ENCODE measurements at places on chromosomes 4 and X. TPM values are rescaled to one million over a fixed set of nuclear protein-coding genes. Genes with fewer than 3 reads are reported as not detected.

The NHS gene
- 1.1 TPM for total RNA-seq

- peaks cover 18% of the 10 kb centered on the region for H3K27me3 ChIP-seq
- no peak overlapping the region for H3K4me3 ChIP-seq
- H3K4me1 ChIP-seq = peaks cover 3% of the 10 kb centered on the region
- no peaks in the 10 kb centered on the region for H3K36me3 ChIP-seq
- H3K27ac ChIP-seq = no peak overlapping the region
Observed at GRCh38 chr4:1166509-1167243, 5.7 kb downstream of the SPON2 start.

- no peaks in the 10 kb centered on the region for H3K27me3 ChIP-seq
- no peaks in the 10 kb centered on the region for H3K4me1 ChIP-seq
- DNase-seq = peak; percentile 10
- no peaks in the 10 kb centered on the region for H3K36me3 ChIP-seq
Observed at GRCh38 chrX:95945528-95945927, 739.1 kb upstream of the DIAPH2 start.

DNA sequence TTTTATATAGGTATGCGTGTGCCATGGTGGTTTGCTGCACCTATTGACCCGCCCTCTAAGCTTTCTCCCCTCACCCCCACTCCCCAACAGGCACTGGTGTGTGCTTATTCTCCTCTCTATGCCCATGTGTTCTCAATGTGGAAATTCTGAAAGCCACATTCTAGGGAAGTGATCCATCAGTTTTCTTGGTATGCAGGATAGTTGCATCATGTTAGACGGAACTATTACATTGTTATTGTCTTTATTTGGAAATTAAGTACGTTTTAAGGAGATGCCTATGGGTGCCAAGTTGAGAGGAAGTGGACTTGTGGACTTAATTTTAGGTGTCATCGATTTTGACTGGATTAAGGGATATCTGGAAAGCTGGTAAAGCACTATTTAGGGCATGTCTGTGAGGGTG lies 204.6 kb downstream of the RBM46 start:
- H3K4me1 ChIP-seq = no peaks in the 10 kb centered on the region
- H3K36me3 ChIP-seq = no peaks in the 10 kb centered on the region
- H3K4me3 ChIP-seq = no peak overlapping the region
- H3K27me3 ChIP-seq = no peaks in the 10 kb centered on the region
- H3K27ac ChIP-seq = no peak overlapping the region

- H3K4me3 ChIP-seq = peak within 1 kb of the TSS; percentile 18
- no peak within 1 kb of the TSS for H3K27ac ChIP-seq
- H3K36me3 ChIP-seq = no peaks in the 10 kb centered on the region
- peak; percentile 1 for DNase-seq
- H3K27me3 ChIP-seq = peaks cover 24% of the 10 kb centered on the region
Observed at GRCh38 chrX:19121898-19122640, at the start of gene ADGRG2. Gene ADGRG2 (minus strand): TSS chrX:19122468. CDS start chrX:19068834, 53,634 bp downstream.

GRCh38 chr4:78069859-78070258 lies 12.7 kb downstream of the FRAS1 start:
- no peaks in the 10 kb centered on the region for H3K27me3 ChIP-seq
- no peak overlapping the region for H3K4me3 ChIP-seq

- H3K4me3 ChIP-seq = no peak overlapping the region
- DNase-seq = no peak
- no peak overlapping the region for H3K27ac ChIP-seq
- H3K4me1 ChIP-seq = no peaks in the 10 kb centered on the region
- H3K36me3 ChIP-seq = no peaks in the 10 kb centered on the region
- peaks cover 5% of the 10 kb centered on the region for H3K27me3 ChIP-seq
Observed at GRCh38 chrX:119984652-119985051, 41.1 kb upstream of the NKAP start.

The IGFBP7 gene
- 526 TPM for total RNA-seq

The MAGEC1 gene
- not detected for total RNA-seq

- H3K4me1 ChIP-seq = peaks cover 2% of the 10 kb centered on the region
- H3K27me3 ChIP-seq = no peaks in the 10 kb centered on the region
- H3K36me3 ChIP-seq = no peaks in the 10 kb centered on the region
- H3K27ac ChIP-seq = peak within 1 kb of the TSS; percentile 86
- DNase-seq = peak; percentile 87
Observed at GRCh38 chrX:101550362-101550750, at the start of gene ARMCX1. Gene ARMCX1 (plus strand): TSS chrX:101550547. CDS start chrX:101552931, 2,384 bp downstream.

- H3K27ac ChIP-seq = no peak overlapping the region
- H3K4me1 ChIP-seq = no peaks in the 10 kb centered on the region
- H3K27me3 ChIP-seq = no peaks in the 10 kb centered on the region
- no peak overlapping the region for H3K4me3 ChIP-seq
Observed at GRCh38 chrX:122078079-122078478, 1030.7 kb downstream of the GLUD2 start.

GRCh38 chr4:5166377-5166776 lies 115.1 kb downstream of the STK32B start:
- H3K27me3 ChIP-seq = no peaks in the 10 kb centered on the region
- peaks cover 12% of the 10 kb centered on the region for H3K4me1 ChIP-seq
- DNase-seq = no peak
- peak overlapping the region; percentile 50 for H3K27ac ChIP-seq

DNA sequence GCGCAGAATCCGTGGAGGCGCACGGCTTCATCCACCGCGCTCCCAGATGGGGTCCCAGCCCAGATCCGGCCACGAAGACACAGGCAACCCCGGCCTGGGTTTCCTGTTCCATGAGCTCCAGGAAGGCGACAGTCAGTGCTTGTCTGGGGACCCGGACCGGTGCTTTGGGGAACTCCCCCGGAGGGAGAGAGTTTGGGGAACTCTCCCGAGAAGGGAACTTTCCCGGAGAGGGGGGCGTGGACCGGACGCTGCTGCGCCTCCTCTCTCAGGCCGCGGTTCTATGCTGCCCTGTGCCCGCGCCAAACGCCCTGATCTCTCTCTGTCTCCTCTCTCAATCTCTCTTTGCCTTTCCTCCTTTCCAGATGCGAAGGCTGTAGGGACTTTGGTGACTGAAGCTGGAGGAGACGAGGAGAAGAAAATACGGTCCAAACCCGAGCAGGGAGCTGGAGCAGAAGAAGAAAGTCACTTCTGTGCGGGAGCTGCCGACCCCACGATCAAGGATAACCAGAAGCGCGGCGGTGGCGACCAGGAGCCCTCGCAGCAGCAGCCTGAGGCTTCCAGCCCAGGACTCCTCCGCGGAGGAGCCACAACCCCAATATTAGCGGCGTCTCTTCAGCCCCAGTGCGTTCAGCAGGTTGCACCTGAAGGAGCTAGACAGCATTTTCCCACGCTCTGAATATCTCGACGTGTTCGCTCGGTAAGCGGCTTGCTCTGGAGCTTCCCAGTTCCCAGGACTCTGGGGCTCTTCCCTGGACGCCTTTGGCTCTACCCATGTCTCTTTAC lies 47.6 kb upstream of the NKAP start:
- H3K36me3 ChIP-seq = no peaks in the 10 kb centered on the region
- no peak for DNase-seq
- H3K27me3 ChIP-seq = peaks cover 37% of the 10 kb centered on the region
- H3K27ac ChIP-seq = no peak overlapping the region

GRCh38 chrX:10233696-10234095 lies 76.9 kb downstream of the CLCN4 start:
- H3K27me3 ChIP-seq = no peaks in the 10 kb centered on the region
- no peak overlapping the region for H3K27ac ChIP-seq
- H3K4me1 ChIP-seq = no peaks in the 10 kb centered on the region
- no peak overlapping the region for H3K4me3 ChIP-seq
- no peak for DNase-seq
- no peaks in the 10 kb centered on the region for H3K36me3 ChIP-seq

The DCLK2 gene
- total RNA-seq = 4.6 TPM

Measured in endothelial cell of umbilical vein (primary cell).